ENCODE measurements at places on chromosomes 12 and 14. TPM values are rescaled to one million over a fixed set of nuclear protein-coding genes. Genes with fewer than 3 reads are reported as not detected.

DNA sequence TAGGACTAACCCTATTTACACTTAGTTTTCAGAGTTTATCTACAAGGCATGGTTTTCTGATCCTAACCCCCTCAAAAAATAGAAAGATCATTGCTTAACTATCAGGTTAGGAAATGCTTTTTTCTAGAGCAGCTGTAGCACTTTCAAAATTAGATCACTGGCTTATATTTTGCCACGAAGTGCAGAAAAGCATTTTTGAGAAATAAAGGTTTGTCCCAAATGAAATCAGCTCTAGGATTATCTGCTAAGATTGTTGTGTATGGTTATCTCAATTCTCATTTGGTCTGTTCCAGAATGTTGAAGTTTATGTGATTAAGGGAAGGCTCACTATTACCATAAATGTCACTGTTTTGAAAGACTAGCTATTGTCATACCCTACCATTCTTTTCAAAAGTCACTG is 9.8 kb upstream of the DYRK4 start:
- no peak for DNase-seq

GRCh38 chr14:26773906-26774593 is 176.2 kb upstream of the NOVA1 start:
- DNase-seq, result no peak

SDR9C7 gene
- total RNA-seq, result not detected

DEPDC4 gene
- 0.84 TPM for total RNA-seq

IFI27L2 gene
- 88.4 TPM for total RNA-seq

Measured in right cardiac atrium (tissue), 5 donors.